ENCODE measurements at places on chromosomes 12 and 14.

DNA sequence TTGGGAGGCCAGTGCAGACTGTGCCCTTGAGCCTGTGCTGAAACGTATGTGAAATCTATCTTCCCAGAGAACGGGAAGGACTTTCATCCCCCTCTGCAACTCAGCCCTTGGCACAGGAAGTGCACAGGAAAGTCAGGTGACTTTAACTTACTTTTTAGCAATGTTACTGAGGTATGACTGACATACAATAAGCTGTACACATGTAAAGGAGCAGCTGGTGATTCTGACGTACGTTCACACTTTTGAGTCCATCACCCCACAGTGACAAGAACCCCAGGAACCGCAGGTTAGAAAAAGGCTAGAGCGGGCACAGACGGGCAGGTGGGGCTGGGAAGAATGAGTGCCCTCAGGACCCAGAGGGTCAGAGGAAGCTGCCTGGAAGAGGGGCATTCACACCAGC is 48.0 kb downstream of the ARL6IP4 start:
- no peak for DNase-seq

DNA sequence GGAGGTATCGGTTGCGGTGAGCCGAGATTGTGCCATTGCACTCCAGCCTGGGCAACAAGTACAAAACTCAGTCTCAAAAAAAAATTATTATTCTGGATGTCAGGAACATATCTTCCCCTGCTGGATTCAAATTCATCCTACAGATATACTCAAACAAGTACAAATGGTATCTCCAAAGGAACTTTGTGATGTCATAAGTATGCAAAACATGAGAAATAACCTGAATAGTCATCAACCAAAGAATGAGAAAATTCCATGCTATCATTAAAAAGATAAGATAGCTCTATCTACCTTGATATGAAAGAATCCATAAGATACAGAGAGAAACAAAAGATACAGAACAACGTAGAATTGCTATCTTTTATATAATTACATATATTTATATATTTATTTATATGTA is 67.7 kb downstream of the EEA1 start:
- no peak for DNase-seq

- DNase-seq = no peak
Measured at GRCh38 chr14:31930070-31930469, 147.0 kb upstream of the ARHGAP5 start.

DNA sequence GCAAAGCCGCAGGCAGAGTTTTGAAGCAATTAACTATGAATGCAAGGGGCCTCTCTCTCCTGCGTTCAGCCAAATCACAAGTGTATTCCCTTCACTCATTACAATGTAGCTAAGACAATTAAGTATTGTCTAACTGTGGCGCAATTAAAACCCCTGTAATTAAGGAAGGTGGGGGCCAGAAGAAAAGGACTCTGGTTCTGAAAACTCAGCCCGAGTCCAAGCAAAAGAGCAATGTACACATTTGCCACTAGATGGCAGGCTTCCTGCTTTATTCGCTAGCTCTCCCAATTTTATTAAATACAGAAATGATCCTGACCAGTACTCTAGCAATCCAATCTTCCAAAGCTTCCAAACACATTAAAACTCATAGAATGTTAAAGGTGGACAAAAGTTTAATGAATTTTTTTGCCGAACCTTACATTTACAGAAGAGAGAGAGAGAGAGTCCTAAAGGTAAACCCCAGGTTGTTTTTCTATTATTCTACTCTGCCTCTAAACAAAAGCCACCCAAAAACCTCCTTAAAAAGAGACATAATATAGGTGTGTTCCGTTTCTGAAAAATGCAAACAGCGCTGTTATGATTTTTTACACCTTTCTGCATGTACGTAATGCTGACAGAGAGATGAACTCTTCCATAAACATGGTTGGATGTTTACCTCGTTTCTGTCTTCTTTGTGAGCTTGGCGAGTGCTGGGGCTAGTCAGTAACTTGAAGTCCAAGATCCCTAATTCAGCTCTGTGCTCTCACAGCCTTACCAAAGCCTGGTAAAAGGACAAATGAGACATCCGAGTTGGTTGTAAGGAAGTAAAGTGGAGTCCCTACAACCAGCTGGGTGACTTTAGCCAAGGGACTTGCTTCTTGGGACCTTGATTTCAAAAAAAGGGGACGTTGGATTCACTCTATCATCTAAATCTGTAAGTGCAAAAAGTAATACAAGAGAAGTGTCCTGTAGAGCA is 50.9 kb upstream of the VASH1 start:
- peak; percentile 62 for DNase-seq

- DNase-seq = peak; percentile 17
Measured at GRCh38 chr12:127925971-127926370, 341.0 kb upstream of the TMEM132C start.

- DNase-seq = peak; percentile 5
Measured at GRCh38 chr12:43937947-43938346, 102.1 kb downstream of the TMEM117 start.

DNA sequence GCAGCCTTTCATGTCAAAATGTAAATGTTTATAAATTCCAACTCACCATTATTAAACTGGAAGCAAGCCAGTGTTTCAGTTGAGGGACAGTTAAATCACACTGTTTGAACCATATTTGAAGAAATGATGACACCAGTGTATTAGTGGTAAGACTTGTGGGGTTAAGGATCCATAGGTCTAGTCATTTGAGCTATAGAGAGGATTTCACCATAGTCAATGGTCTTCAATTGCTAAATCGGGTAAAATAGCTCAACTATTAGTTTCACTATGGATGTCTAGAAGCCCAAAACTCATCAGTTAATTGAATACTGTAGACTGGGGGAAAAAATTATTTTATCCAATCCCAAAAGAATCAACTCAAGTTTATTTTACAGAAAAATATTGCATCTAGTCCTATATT is 659.1 kb downstream of the NRXN3 start:
- no peak for DNase-seq

- no peak for DNase-seq
Measured at GRCh38 chr12:56758728-56759262, 4.3 kb upstream of the HSD17B6 start.

DNA sequence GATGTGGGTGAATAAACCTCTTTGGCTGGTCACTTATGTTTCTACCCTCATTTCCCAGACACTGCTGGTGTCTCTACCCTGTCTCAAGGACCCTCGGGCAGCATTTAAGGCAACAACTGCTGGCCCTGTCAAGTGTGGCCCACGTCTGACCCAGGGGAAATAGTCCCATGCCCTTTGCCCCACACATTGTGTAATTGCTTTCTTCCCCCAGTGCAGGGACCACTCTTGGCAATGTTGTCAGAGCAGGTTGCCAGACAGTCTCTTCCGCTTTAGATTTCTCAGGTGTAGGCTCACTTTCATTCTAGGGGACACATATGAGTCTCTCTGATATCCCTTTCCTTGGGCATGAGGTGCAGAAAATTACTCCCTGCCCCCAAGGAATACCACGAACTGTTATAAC is 216.7 kb downstream of the TMEM117 start:
- no peak for DNase-seq

All from SW480 (cell line).